ENCODE measurements at places on chromosomes 3 and 15.

DNA sequence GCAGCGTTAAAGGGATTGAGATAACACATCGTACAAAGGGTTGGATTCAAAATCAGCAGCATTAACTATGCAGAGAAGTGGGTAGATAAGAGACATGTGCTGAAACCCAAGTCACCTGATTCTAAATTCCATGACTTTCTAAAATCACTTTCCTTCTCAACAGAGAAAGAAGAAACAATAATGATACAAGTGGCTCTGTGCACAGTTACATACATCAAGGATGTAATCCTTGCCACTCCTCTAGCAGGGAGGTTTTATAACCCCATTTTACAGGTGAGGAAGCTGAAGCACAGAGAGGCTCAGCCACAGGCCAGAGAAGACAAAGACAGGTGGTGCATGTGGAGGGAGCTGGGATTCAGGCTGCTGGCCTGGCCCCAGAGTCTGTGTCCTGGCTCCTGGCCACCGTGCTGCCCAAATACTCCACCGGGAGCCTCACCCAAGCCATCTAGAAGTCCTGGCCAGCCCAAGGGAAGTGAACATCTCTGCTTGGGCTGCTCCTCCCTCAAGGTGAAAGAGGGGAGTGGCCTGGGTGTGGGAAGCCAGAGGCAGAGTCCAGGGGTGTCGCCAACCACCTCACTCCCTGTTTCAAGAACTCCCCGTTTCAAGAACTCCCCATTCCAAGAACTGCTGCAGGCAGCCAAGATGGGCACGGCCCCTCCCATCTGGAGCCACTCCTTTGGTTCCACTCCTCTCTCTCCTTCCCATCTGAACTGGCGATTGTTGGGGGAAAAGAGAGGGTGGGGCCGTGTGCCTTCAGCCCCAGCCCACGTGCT lies 147.1 kb downstream of the NUP210 start:
- no peak for DNase-seq

DNA sequence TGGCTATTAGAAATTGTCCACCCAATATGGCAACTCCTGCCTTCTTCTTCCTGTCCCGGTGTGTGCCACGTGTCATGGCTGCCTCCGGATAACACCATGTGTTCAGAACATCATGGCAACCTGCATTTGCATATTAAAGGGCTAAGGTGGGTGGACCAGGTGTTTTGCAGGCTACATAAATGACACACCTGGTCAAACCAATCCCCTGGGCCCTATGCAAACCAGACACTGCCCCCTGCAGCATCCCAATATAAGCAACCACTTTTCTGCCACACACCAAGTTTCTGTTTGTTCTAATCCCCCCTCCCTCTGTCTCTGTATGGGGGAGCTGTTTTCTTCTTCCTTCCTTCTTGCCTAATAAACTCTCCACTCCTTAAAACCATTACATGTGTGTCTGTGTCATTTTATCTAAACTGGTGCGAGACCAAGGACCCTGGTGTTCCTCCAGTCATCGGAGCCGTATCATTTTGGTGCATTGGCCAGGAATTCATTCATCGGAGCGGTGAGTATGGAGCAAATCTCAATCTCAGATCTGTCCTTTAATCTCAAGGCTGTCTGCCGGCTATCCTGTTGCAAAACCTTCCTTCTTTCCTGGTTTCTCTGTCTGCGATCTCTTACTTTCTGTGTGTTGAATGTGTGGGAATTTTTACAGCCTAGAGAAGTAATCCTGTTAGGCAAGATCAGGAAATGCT lies 44.5 kb downstream of the NCEH1 start:
- DNase-seq: no peak

GRCh38 chr3:12456441-12456840 lies 27.8 kb upstream of the TSEN2 start:
- DNase-seq: no peak

DNA sequence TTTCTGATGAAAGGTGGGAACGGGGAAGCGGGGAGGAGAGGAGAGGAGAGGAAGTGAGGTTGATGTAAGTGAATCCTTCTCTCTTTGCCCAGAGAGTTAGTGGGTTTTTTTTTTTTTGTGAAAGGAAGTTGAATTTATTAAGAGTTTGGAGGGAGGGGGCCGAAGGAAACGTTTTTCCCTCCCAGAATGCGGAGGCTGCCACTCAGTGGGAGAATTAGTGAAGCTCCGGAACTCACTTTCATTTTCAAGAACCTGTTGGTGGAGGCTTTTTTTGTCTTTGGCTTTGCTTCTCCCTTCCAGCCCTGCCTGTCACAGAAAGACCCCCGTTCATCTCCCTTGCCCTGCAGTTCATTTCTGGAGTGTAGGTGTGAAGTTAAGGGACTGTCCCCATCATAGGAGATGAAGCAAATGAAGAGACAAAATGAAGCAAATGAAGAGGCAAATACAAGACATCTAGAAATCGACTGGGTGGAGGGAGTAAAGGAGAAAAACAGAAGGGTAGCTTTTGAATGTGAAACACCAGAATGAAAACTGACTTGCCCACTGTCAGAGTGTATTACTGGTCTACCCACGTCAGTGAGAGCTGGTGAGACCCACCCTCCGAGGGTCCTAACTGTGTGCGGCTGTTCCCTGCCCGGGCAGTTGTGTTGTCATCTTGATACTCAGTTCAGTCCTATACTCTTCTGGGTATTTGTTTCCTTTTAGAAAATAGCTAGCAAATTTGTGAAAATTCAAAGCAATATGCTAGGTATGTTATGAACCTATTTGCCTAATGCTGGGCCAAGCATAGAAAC lies 91.5 kb downstream of the ITPR1 start:
- DNase-seq: no peak

- DNase-seq: no peak
Observed at GRCh38 chr3:85427467-85427866, 468.7 kb downstream of the CADM2 start.

DNA sequence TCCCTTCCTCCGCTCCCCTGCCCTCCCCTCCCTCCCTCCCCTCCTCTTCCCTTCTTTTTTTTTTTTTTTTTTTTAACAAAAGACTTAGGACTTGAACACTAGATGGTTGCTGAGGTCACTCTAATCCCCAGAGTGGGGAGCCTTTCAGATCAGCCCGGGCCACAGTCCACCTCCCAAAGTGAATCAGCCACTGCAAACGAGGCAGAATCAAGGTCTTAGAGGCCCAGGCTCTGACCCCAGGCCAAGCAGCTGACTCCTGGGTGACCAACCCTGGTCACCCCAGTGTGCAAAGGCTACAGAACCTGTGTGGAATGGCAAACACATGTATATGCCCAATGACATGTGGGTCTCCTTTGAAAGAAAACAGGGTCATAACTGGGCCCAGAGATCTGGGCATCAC lies 18.3 kb upstream of the EHD4 start:
- no peak for DNase-seq

DNA sequence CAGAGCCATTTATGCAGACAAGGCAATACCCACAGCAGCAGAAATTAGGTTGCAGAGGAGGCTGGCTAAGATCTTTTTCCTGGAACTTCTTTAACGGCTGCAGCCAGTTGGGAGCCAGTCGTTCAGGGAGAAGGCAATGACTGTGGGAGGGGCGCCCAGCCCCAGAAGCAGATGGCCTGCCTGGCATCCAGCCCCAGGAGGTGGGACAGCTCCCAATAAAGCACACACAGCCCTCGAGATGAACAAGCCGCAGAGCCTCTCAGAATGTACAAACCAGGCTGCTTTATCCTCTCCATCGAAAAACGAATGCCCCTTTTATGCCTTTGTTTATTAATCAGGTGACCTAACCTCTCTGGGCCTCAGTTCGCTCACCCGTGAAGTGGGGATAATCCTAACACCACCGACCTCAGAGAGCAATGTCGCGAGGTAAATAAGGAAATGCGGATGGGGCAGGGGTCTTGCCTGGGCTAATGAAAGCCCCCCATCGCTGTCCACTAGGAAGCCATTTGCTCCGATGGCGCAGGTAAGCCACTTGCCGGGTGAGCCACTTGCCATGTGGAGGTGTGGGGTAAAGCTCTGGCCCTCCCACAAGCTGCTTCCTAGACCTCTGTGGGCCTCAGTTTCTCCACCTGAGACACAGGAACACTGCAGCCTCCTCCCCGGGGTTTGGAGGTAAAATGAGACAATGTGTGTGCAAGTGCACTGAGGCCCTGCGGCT lies 35.8 kb downstream of the MGLL start:
- DNase-seq: no peak
